HTR-8/SVneo (cell line): ENCODE measurements at places on chromosomes 16 and 17.

GRCh38 chr16:85167589-85168537 is 55.6 kb upstream of the CIBAR2 start:
- DNase-seq = no peak

- DNase-seq = no peak
These were observed 17.3 kb downstream of the GRB7 start for GRCh38 chr17:39754958-39755553.

GRCh38 chr17:73827627-73828291 is 183.5 kb upstream of the SDK2 start:
- DNase-seq = no peak

DNA sequence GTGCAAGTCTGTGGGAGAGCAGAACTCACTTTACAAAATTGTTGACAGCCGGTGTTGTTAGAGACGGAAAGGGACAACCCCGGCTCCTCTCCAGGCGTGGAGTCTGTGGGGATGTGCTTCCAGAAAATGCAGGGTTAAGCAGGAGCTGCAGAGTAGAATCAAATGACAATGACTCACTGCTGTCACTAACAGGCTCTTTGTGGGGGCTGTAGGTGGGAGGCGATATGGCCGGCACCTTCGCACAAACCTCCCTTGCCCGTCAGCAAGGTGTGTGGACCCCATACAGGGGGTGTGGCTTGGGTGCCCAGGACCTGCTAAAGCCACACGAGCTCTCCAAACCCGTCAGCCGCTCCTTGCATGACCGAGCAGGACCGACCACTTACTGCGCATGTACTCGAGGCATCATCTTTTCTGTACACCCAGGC is 5.8 kb downstream of the PDK2 start:
- DNase-seq = no peak

DNA sequence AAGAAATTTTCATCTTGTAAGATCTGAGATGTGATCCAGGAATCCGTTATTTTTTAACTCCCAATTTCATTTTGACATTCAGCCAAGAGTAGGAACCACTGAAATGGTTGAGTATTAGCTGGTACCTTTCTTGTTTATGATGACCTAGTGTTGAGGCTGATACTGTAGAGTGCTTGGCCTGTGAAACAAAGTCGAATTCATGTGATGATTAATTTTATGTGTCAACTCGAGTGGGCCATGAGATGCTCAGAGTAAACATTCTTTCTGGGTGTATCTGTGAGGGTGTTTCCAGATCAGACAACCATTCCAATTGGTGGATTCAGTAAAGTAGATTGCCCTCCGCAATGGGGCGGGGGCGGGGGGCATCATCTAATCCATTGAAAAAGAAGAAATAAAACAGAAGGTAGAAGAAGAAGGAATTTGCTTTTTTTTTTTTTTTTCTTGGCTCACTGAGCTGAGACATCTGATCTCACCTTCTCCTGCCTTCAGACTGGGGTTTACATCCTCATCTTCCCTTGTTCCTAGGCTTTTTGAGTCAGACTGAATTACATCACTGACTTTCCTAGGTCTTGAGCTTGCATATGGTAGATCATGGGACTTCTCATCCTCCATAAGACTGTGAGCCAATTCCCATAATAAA is 264.6 kb upstream of the KCNJ16 start:
- no peak for DNase-seq
